ENCODE measurements at places on chromosomes 2 and 18.
A peak's percentile ranks its signal among the peaks of the same experiment; 100 is the strongest.

DNA sequence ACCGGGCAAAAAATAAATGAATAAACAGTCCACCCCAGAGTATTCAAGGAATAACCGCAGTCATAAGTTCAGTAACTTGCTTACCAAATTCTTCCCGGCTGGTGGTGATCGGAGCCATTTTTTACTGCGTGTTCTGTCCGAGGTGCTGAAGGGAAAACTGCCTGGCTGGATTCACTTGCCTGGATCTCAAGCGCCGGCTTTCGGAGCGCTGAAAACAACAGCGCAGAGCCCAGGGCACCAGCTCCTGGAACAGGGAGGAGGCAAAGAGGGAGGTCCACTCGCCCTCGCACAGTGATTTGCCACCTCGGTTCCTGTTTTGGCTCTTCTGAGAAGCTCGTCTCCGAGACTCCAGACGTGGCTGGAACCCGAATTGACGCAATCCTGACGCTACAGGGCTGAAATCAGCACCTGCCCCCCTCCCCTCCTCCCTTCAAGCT is at the start of gene SYT4:
Gene SYT4 (minus strand): TSS at position 327 of the 437 bp plus-strand sequence. CDS start 209 bp downstream, at position 118.
- DNase-seq: no peak

DNA sequence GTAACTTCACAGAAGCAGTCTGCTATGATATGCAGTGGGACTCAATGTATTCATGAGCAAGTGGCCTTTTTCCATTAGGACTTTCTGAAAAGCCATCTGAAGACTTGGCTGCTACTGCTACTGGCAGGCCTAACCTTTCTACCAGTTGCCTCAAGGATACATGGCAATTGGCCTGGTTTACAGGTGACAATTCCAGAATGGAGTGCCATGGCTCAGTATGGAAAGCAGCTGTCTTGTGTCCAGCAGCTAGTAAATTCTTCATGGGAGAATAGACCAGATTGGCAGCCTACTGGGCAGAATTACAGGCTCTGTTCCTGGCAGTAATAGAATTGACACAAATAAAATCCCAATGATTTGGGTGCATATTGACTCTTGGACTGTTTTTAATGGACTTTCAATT is 12.6 kb upstream of the TMX3 start:
- no peak for DNase-seq

DNA sequence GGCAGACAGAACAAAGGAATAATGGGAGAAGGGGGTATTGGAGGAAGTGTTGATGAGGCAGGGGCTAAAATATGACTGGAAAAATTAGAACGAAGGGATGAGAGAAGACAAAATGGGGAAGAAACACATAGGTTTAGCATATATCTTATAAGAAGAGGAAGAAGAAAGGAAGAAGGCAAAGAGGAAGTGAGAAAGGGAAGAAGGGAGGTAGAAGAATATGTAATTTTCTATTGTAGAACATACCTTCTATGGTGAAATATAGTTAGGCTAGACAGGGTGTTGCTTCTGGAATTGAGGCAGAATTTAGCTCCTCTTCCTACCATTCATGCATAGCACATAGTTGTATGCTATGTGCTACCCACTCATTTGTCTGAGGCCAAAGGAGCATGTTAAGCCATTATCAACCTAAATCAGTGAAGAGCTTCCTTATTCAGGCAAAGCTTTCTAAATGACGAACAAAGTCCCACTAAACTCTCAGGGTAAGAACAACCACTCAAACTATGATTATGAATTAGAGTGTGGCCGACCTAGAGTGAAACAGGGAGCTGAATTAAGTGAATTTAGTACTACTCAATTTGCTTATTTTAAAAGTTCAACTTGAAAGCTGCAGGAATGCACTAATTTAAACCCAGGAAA is 180.9 kb upstream of the GALNT5 start:
- no peak for DNase-seq

DNA sequence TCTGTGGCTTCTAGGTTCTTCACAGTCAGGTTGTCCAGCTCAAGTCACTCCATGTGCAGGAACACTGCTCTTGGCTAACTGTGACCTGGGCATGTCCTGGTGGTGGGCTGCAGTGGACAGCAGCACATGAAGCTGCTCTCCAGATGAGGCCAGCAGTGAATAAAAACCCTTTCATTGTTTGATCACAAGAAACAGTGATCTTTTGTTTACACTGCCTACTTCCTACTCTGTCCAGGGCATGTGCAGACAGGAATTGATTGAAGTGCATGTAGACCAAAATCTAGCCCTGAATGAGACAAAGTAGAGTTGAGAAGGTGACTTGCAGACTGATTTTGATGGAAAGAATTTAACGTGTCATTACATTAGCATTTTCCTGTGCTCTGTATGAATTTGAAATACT is 34.9 kb downstream of the BCL2L11 start:
- no peak for DNase-seq

- DNase-seq: no peak
Observed at GRCh38 chr2:19664646-19665045, 237.1 kb downstream of the TTC32 start.

GRCh38 chr2:61900281-61900680 is 5.2 kb upstream of the COMMD1 start:
- no peak for DNase-seq

DNA sequence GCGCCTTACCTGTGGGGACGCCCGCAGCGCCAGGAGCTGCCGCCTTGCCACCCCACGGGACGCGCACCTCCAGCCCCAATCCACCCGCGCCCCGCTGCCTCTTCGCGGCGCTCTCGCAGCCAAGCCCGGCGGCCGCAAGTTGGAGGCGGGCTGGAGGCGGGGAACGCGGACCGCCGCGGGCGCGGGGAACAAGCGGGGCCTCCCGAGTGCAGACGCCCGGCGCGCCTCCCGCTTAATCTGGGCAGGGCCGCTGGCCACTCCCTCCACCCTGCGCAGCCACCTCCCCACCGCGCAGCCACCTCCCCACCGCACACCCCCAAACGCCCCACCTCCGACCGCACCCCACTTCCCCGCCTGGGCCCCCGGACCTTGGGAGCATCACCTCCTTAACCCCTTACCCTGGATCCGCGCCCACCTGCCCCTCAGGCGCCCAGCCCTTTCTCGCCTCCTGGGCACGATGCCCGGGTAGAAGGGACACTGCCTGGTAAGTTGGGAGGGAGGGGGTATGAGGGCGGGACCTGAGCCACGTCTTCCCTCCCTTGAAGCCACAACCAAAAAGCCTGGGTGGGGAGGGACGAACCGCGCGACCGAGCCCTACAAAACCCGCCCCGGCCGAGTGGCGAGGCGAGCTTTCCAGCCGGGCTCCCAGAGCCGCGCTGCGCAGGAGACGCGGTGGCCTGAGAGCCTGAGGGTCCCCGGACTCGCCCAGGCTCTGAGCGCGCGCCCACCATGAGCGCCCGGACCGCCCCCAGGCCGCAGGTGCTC is at the start of the genes COL4A3 and COL4A4:
Gene COL4A3 (plus strand): TSS at position 627 of the 765 bp plus-strand sequence. CDS start 103 bp downstream, at position 730.
Gene COL4A4 (minus strand): TSS at position 208 of the 765 bp plus-strand sequence. CDS start 16,722 bp downstream, outside the sequence.
- DNase-seq: no peak

DNA sequence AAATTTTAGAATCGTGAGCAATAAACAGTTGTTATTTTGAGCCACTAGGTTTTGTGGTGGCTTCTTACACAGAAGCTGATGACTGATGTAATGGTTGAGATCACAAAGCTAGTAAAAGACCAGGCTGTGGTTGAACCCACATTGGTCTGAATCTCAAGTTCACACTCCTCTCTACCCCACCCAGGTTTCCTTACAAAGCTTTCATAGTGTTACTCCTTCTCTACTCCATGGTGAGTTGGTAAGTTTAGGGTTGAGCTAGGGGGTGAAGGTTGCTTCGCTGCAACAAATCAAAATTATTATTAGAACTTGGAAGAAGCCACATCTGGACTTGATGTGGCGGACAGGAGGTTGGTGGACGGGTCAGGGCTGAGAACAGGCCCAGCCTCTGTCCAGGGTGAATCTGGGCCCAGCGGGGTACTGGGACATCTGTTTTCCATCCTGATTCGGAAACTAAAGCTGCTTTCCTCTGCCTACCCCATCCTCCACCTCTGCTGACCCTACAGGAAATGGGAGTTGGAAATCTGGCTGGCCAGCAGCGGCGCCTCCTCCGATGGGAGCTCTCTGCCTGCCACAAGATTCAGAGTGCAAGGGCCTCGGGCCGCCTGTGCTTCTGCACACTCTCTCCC is 86.3 kb downstream of the ZFP36L2 start:
- DNase-seq: no peak

GRCh38 chr2:128450211-128451024 is 131.8 kb upstream of the HS6ST1 start:
- DNase-seq: no peak

DNA sequence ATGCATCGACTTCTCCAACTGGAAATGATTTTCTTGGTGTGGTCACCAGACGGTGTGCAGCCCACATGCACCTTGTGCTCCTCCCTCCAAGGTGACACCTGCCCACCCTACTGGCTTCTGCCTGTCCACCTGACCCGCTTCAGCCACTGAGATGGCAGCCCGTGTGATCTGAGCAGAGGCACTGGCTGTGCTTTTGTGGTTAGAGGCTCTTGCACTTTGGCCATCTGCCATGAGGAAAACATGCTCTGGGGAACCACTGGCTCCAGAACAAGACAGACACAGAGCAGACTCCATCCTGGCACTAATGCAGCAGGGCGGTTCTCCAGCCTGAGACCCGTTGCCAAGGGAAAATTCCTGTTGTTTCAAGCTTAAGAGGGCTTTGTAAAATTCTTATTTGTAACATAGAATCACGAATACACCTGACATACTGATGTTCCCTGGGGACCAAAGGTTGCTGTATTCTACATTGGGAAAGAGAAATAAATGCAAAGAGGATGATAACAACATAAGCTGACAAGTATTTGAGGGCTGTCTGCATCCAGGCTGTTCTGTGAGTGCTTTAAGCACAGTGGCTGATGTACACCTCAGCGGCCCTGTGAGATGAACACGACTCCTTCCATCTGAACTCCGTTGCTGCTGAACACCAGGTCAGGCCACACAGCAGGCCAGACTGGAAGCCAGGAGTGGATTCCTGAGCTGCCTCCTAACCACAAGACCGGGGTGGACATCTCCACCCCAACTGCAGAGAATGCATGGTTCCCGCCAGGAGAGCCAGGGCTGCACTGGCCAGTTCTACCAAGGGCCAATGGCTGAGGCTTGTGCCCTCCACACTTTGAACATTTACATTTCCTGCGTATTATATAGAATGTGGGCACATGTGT is 820.4 kb downstream of the GALR1 start:
- DNase-seq: no peak

- DNase-seq: no peak
Observed at GRCh38 chr2:58939388-58939787, 698.3 kb upstream of the FANCL start.

DNA sequence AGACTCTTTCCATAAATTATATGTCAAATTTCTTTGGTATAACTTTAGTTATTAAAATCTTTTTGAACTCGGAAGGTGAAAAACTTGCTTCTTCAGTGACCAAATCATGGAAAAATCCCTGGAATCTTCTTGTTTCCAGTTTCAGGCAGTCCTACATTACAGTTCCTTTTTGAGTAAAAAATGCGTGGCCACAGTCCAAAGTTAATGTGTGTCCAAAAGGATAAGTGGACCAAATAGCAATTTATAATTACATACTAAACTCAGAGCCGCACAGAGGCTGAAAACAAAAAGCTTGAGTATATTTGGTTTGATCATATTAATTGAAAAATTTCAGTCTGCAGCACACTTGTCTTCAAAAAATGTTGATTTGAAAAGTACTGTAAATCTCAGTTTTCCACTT is 28.4 kb upstream of the DYNC2LI1 start:
- no peak for DNase-seq

GRCh38 chr2:8501061-8501720 is 180.7 kb upstream of the ID2 start:
- DNase-seq: no peak

GRCh38 chr2:23803965-23804542 is 122.9 kb downstream of the ATAD2B start:
- DNase-seq: no peak

DNA sequence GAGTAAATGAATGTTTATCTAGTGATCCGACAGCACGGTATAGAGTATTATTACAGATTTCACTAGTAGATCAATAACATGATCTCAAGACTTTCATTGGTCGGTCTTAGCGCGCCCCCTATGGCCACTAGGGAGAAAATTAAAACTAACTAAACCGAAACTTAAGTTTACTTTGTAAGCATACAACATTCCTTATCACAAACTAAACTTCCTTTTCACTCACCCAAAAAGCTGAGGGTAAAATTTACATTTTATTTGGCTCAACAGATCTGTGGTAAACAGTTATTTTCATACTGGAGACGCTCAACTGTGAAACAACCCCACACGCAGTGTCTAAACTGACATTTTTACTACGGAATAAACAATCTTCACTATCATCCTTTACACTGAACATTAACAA is 215.6 kb upstream of the MAP2 start:
- DNase-seq: no peak

DNA sequence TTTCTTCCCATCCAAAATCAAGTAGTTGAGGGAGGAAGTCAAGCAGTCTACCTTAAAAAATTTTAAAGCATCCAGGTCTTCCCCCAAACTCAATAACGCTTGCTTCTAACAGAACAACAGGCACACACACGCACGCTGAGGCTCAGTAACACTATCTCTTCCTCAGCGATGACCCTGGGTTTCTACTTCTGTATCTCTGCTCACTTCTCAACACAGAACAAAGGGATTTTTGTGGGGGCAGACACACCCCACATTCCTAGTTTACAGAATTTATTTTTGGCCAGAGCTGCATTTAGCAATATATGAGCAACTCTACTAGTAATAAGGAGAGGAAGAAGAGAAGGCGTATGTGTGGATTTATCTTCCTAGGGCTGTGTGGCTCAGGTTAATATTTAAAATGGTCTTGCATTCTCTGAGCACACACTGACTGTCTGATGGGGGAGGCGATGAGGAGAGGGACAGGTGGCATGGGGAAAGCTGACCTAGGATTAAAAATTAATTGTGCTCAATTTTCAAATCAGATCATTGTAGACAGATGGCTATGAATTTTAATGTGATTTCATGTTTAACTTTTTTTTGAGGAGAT is 71.3 kb upstream of the PPM1B start:
- DNase-seq: no peak

- peak; percentile 6 for DNase-seq
Observed at GRCh38 chr2:38806015-38806732, 28.2 kb downstream of the GEMIN6 start.

- DNase-seq: no peak
Observed at GRCh38 chr2:65545837-65546805, 113.7 kb upstream of the SPRED2 start.

- DNase-seq: peak; percentile 50
Observed at GRCh38 chr2:104872866-104873688, 19.2 kb downstream of the POU3F3 start.

GRCh38 chr2:167890739-167891138 is 356.7 kb downstream of the STK39 start:
- DNase-seq: no peak

Measured in CD4-positive, alpha-beta T cell treated with Interferon gamma for 1 hour (primary cell).